ENCODE measurements at places on chromosomes 5 and 9.

DNA sequence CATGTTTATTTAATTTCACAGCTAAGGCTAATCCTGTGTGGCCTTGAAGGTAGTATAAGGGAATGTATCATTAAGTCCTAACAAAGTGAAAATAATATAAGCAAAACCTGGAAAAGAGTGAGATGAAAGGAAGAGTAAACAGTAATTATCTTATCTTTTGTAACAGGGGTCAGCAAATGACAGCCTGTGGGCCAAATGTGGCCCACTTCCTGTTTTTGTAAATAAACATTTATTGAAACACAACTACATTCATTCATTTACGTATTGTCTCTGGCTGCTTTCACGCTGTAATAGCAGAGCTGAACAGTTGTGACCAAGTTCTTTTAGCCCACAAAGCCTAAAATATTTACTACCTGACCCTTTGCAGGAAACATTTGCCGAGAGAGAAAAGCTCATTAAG lies 78.4 kb upstream of the HTR4 start:
- DNase-seq: no peak

DNA sequence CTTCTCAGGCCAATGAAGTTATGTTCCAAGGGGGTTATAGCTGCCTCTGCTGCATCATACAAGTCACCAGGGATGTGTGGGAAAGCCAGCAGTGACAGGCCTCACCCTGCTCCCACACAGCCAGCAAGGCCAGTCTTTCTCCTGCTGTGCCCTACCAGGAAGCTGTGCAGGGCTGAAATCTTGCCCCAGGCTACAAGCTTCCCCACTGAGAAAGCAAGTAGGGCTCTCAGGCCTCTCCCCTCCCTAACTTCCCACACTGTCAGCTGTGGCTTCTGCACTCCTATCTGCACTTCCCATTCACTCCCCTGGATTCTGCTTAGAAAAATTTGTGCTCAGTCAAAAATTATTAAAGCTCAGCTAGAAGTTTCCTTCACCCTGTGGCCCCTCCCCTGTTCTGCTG lies 611.2 kb upstream of the ZNF608 start:
- DNase-seq: no peak

GRCh38 chr9:13142776-13143175 lies 136.7 kb downstream of the MPDZ start:
- no peak for DNase-seq

DNA sequence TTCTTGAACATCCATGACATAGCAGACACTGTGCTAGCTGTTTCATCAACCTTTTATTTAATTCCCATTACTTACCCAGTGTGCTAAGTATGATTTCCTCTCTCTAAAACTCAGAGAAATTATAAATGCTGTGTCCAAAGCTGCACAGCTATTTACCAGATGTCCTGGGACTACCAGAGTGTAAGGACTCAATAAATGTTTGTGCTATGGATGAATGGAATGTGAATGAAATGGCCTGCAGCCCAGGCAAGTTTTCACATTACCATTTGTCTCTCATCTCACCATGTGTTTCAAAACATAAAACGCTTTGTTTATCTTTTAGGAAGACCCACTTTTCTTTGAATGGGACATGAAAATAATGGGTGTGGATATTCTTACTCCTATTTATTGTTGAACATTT lies 96.2 kb downstream of the ARHGEF28 start:
- DNase-seq: no peak

DNA sequence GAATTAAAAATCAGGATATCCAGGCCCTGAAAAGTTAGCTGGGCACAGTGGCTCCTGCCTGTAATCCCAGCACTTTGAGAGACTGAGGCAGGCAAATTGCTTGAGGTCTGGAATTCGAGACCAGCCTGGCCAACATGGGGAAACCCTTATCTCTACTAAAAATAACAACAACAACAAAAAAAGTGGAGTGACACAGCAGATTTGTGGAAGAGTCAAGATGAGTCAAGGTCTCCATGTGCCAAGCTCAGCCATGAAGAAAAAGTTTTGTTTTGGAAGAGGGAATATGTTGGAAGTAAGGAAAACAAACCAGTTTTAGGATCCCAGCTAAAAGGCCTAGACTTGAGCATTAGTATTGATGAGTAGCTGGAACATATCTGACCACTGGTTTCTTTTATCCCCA lies 14.7 kb downstream of the LRRC70 start:
- no peak for DNase-seq

GRCh38 chr9:8769153-8769552 lies 969.6 kb upstream of the DMAC1 start:
- DNase-seq: no peak

GRCh38 chr9:116133163-116133562 lies 20.4 kb upstream of the PAPPA start:
- DNase-seq: no peak

DNA sequence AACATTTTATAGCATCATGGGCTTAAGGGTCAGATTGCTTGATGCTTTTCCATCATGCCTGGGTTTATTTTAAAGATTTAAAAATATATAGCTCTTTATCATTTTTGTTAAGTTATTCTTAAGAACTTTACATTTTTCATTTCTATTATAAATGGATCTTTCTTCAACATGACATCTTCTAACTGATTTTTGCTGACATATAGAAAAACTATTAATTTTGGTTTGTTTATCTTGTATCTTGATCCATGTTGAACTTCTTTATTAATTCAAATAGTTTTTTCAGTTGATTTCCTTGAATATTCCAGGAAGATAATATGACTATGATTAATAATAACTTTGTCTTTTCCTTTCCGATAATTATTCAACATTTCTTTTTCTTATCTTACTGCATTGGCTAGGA lies 237.9 kb upstream of the CLINT1 start:
- DNase-seq: no peak

DNA sequence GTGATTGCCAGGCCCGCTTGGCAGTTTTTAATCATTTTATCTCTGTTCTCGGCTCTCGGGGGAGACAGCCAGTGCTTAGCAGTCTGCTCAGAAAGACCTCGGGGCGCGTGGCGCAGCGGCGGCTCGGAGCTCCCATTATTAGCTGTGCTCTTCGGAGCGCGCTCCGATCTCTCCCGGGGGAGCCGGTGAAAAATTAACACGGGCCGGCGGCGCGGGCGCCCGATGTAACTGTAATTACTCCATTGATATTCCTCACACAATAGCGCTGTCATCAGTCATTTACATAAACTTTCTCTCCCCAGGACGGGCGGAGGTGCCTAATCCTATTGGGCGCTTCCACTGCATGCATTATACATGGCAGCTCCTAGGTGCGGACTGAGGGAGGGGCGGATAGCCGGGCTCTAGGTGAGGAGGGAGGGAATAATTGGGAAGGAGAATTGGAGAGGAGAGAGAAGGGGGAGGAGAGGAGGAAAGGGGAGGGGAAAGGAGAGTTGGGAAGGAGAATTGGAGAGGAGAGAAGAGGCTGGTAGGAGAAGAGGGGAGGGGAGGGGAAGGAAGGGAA lies 24.9 kb downstream of the LMX1B start:
- DNase-seq: no peak

DNA sequence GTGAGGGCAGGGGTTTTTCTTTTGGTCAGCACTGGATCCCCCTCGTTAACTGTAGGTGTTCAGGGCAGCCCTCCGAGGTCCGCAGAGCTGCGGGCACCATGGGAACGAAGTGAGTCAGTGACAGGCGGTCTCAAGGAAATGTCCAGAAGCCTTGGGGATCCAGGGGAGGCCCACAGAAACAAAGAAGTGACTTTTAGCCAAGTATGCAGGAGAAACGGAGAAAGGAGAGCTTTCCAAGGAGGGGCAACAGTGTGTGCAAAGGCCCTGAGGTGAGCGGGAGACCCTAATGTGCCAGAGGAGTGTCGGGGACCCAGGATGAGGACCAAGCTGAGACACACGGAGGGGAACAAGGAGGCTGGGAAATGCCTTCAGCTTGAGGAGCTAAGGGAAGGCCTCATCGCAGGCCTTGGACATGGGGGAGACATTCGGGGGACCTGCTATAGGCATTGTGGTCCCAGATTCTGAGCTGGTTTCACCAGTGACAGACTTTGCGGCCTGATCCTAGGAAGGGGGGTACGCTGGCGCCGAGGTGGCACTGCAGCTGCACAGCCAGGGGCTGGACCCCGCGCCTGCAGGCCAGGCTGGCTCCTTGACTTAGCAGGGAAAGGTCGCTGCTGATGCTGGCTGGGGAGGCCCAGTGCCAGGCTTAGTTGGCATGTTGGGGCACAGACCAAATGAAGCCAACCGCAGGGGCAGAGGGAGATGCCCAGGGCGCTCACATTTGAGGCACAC lies 3.3 kb downstream of the LTC4S start:
- DNase-seq: no peak

GRCh38 chr5:16013334-16014065 lies 166.1 kb downstream of the MARCHF11 start:
- no peak for DNase-seq

DNA sequence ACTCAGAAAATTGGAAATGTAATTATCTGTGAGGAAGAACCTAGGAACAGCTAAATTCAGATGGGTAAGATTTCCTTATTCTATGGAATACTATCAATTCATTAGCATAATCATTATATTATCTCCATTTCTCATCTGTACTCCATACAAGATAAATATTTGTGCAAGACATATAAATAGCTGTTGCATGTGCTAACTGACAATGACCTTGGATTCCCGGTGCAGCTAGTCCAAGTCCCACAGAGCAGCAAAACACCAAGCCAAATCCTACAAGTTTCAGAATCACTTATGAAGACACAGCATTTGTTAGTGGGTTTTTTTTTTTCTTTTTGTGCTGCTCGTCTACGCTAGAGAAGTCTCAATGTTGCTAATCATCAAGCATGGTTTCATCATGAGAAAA lies 64.8 kb downstream of the NUDT12 start:
- DNase-seq: no peak

DNA sequence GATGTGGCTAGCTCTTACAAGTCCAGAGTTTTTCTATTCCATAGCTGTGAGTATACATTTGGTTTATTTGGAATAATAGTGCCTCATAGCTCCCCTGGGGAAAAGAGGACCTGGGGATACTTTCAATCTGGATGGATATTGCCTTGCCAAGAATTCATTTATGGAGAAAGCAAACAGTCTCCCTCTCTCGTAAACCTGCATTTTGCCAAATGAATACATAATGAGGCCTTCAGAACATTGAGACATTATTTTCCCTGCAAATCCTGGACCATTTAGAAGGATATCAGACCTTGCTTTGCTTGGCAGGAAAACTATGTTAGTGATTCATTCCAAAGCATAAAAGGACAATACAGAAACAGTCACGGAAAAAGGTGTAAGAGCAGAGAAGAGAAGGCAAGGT lies 569.6 kb upstream of the BRINP1 start:
- DNase-seq: no peak

- no peak for DNase-seq
These were observed 142.1 kb downstream of the XRCC4 start for GRCh38 chr5:83219495-83219894.

- DNase-seq: no peak
These were observed 102.2 kb downstream of the ANGPTL2 start for GRCh38 chr9:127020036-127020801.

GRCh38 chr5:78588507-78588906 lies 60.1 kb downstream of the LHFPL2 start:
- no peak for DNase-seq

DNA sequence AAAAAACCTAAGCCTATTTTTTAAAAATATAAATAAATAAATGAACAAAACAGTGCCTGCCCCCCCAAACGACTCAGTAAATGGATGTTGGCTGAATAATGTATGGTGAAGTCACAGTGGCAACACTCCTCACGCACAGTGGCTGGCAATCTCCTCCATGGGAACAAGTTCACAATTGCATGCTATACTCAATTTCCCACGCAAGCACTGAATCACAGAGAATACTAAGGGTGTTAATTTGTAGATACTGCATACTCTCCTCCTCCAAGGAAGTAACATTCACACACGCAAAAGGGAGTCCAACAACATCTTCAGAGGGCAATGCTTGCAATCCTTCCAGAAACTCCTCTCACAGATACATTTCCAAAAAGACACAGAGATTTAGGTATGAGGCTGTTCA lies 47.5 kb downstream of the SERINC5 start:
- DNase-seq: no peak

DNA sequence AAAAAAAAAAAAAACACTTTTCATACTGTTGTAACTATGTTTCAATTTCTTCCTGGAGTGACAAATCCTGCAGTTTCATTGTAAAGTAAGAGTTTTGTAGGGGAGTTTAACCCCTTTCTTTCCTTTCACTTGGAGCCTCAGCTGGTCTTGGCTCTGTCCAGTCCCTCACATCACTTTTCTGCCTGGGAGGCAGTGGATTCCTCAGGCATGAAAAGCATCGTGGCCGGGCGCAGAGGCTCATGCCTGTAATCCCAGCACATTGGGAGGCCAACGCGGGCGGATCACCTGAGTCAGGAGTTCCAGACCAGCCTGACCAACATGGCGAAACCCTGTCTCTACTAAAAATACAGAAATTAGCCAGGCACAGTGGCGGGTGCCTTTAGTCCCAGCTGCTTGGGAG lies 45.6 kb upstream of the MYO10 start:
- no peak for DNase-seq

DNA sequence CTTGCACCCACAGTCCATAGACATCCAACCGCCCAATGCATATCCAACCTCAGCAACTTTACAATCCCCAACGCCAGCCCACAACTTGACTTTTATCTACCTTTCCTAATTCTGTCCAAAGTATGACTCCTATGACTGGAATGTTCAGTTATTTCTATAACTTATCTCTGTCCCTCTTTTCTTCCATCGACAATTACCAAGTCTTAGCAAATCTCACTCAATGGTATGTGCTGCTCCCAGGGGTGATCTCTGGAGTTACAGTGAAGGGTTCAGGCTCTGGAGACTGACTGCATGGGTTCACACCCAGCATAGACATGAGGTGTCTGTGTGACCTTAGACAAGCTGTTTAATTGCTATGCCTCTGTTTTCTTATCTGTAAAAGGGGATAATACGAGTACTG lies 106.9 kb downstream of the SPOCK1 start:
- no peak for DNase-seq

DNA sequence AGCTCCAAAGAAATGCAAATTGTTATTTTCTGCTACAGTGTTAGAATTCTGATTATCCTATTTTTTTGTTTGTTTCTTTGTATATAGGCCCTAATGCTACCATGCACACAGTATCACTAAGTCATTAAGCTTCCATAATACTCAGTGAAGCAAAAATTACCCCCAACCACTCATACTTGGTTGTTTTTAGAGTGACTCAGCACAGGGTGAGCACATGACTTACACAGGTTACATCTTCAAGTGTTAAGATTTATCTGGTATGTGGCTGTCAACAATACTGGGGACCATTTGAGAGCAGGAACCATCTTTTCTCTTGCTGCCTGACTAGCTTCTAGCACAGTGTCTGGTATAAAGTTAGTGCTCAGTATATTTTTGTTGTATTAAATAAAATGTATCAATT lies 255.8 kb upstream of the SLC24A2 start:
- no peak for DNase-seq

DNA sequence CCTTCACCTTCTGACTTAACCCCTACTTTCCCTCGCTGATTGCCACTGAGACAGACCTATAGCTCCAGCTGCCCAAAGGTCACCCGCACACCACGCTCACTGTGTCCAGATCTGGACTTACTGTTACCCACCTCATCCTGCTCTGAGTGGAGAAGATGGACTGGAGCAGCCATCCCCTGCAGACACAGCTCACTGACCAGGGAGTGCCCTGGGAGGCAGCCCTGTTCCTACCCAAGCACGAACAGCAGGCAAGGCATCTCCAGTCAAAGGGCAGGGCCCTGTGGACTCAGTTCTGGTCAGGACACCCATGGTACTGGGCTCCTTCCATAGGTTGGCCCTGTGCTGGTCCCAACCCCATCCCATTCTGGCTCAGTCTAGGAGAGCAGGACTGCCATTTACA lies 9.5 kb upstream of the BARX1 start:
- DNase-seq: no peak

Measured in D721Med (cell line).